ENCODE measurements at places on chromosomes 4 and X.

- DNase-seq, result no peak
Observed at GRCh38 chr4:143701365-143701764, 890 bp upstream of the FREM3 start.

GRCh38 chr4:120037411-120037810 lies 29.2 kb downstream of the MAD2L1 start:
- DNase-seq, result no peak

DNA sequence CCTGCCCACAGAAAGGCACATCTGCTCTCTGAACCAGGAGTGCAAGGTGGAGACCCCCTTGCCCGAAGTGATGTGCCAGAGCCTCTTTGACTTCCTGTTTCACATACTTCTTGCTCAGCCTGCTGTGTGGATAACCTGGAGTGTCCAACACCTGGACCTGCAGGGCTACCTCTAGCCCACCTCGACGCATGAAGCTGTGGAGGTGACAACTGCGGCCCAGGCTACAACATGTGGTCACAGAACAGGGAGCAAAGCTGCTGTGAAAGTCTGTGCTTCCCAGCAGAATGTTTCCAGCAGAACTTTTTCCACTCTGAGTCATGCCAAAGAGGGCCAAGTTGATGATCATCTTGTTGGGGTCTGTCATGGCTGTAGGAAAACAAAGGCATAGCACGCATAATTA lies 1.5 kb downstream of the GIMD1 start:
- no peak for DNase-seq

GRCh38 chr4:70712604-70713452 lies 8.9 kb upstream of the RUFY3 start:
- no peak for DNase-seq

GRCh38 chr4:88880501-88881226 lies 176.3 kb downstream of the FAM13A start:
- DNase-seq, result no peak

GRCh38 chrX:149638860-149639259 lies 7.3 kb upstream of the TMEM185A start:
- no peak for DNase-seq

DNA sequence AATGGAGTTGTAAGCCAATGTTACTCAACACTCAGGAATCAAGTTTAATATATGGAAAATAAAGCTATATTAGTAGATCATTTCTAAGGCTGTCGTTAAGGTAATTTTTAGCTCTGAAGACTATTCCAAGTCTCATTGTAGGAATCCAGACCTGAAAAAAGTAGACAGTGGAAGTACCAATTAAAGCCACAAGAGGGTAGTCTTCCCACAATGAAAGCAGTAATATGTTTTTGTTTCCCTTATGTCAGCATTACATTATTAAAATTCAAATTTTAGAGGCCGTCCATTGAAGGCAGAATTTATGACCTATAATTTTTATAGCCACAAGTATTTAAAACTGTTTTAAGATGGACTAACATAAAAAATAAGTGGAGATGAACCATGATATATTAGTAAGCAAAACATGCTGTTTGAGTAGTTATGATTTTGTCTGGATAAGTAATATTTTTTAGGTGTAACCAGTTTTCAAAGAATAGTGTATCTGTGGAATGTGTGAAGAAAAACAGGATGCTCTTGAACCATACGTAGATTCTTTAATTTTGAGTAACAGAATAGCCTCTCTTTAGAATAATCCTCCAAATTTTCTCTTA lies 372.6 kb upstream of the TECRL start:
- no peak for DNase-seq

DNA sequence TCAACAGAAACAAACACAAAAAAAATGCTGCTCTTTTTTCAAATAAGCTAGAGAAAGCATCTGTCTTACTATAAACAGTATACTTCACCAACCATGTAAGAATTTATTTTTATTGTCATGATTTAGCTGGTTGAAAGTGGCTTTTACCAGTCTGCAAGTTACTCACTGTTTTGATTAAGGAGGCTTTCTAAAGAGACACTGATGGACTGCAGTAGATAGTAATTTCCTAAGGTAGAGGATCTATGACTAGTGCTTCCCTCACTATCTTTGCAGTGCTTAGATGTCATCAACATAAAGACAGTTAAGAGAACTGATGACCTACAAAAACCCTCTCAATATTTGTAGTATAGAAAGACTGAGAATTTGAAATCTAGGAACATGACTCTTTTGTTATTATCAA lies 846.2 kb upstream of the AGA start:
- DNase-seq, result no peak

DNA sequence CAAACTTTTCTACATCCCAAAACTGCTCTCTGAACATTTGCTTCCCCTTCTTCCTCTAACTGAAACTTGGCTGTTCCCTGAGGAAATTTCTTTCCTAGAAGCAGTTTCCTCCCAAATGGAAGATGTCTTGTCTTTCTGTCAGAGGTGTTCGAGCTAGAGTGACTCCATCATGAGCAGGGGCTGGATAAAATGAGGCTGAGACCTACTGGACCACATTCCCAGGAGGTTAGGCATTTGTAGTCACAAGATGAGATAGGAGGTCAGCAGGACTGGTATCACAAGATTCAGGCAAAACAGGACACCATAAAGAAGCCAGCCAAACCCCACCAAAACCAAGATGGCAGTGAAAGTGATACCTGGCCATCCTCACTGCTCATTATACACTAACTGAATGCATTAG lies 35.8 kb upstream of the PGRMC2 start:
- DNase-seq, result no peak

DNA sequence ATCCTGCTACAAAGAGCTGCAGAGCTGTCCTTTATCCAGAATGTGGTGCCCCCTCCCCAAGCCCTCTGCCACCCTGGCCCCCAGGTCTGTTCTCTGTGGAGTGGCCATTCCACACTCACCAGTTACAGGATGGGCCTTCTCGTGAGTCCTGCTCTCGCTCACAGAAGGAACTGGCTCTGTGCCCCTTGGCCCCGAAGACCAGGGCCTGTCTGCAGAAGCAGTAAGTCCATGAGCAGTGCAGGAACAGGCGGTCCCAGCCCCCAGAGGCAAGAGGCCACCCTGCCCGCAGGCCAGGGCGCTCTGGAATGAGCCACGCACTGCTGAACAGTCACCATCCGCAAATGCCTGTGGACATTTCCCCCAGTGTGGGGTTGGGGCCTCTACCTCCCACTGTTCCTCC lies 92.2 kb downstream of the DCTD start:
- no peak for DNase-seq

- DNase-seq, result no peak
Observed at GRCh38 chr4:125016892-125017299, 297.9 kb upstream of the FAT4 start.

DNA sequence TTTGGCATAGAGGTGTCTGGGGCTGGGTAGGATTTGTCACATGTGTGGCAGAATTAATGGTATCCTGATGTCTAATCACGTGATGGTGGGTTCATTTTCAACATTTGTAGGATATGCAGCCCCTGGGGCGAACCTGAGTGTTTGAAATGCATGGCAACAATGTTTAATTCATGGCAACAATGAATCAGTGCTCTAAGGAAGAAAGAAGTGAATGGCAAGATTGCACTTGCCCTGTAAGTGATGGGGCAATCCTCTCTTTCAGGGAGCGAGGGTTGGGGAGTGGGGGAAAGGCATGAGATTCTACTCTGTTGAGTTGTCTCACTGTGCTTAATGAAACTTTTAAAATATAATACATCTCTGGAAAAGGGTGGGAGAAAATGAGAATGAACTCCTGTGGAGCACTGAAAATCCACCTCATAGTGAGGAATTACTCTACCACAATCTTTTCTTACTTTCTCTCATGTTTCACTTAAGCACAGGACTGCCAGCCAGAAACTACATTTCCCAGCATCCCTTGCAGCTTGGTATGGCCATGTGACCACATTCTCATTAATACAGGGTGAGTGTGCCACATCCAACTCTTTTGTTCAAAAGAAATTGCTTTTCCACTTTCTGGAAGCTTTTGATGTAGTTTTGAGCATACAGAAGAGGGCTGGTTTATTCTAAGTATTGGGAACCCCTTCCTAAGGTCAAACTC lies 64.0 kb upstream of the PGM2 start:
- DNase-seq, result no peak

GRCh38 chr4:41006141-41006540 lies 208.2 kb downstream of the APBB2 start:
- DNase-seq, result no peak

DNA sequence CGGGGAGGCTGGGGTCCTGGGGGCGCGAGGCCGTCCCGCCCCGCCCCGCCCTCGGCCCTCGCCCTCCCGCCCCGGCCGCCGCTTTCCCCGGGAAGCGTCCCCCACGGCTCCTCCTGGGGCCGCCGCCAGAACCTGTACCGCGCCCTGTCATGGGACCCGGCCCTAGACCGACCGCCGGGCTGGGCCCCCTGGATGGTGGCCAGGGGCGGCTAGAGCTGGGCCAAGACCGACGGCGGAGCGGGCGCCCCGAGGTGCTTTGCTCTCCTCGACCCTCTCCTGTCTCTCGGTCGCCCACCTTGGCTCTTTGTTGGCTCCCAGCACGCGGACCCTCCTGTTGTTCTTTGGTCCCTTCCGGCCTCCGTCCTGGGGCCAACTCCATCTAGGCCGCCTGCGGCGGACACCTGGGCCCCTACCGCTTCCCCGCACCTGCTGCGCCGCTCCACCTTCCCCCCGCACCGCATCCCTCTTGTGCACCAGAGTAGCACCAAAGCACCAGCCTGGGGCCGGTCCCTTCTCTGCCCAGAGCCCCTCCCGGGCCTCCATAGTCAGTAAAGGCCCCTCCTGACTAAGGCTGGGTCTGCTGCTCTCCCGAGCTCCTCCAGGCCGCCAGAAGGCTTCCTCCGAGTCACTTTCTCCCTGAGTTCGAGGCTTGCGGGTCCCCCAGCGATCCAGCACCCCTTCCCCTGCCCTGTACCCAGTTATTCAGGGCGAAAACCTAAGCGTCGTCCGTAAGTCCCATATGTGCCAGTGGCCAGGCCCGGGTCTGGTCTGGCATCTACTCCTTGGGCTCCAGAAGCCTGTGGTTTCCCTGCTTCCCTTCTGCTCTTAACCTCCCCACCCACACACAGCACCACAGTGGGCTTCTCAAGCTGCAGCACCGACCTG lies 587 bp downstream of the TACC3 start:
- DNase-seq, result no peak

GRCh38 chrX:130834830-130835229 lies 68.2 kb downstream of the ENOX2 start:
- DNase-seq, result no peak

DNA sequence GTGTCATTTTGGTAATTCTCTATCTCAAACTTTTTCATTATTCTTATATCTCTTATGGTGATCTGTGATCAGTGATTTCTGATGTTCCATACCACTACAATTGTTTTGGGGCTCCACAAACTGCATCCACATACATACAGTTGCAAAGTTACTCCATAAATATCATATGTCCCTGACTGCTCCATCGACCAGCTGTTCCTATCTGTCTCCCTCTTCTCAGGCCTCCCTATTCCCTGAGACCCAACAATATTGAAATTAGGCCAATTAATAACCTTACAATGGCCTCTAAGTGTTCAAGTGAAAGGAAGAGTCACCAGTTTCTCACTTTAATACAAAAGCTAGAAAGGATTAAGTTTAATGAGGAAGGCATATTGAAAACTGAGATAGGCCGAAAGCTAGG lies 108.7 kb downstream of the ANAPC10 start:
- no peak for DNase-seq

DNA sequence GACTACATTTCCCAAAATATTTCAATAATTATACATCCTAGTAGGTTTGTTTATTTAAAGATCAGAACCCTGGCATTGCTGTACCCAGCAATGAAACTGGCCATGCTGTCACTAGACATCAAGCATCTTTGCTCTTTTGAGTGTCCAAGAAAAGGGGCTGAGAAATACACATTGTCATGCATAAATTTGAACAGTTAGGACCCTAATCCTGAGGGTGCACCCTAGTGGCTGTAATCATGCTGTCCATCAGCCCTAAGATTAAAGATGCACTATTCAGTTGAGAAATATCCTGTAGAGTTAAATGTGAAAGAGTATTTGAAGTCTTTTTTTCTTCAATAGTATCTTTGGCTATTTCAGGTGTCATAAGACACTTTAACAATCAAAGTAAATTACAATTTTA lies 108.8 kb downstream of the NFKB1 start:
- DNase-seq, result no peak
